Esophagus squamous epithelium (tissue), 5 donors: ENCODE measurements at places on chromosomes 1 and 21.

GRCh38 chr1:64318428-64318827 lies 115.0 kb downstream of the UBE2U start:
- no peak for DNase-seq

DNA sequence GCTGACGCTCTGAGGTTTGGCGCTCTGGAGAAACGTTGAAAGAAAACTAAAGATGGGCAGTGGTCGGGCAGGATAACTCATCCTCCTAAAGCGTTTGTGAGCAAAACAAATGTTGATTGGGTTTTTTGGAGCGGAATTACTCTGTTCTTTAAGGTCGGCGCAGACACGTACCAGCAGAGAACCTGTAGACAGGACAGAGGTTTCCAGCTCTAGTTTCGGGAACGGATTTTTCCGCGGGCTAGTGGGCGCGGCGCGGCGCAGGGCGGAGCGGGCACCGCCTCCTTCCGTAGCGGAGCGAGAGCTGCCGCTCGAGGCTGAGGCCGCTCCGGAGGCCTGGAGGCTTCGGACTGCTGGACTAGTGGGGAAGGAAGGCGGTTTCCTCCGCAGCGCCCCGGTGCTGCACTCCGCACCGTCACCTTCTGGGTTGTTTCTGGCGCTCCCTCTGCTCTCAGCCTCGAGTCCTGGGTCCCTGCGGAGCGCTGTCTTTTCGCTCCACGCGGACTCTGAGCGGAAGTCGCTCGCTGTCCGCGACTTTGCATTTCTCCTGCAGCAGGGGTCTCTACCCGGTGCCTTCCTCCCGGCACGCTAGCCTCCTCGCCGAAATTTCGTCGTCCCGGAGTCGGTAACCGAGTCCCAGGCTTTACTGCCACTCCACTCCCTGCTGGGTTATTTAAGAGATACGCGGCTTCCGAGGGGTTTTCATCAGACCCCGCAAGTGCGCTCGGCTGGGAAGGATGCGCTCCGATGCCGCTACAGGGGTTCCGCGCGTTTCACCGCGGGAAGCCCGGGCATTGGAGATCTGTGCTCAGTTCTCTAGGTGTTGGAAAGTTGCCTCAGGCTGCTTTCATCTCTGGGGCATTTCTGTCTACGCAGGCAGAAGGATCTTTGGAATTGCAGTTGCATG lies 7.0 kb downstream of the FOXD2 start:
- no peak for DNase-seq

- DNase-seq = no peak
Observed at GRCh38 chr1:216686860-216687766, 36.1 kb downstream of the ESRRG start.

- DNase-seq = no peak
Observed at GRCh38 chr21:37787456-37787855, 128.8 kb downstream of the KCNJ6 start.

DNA sequence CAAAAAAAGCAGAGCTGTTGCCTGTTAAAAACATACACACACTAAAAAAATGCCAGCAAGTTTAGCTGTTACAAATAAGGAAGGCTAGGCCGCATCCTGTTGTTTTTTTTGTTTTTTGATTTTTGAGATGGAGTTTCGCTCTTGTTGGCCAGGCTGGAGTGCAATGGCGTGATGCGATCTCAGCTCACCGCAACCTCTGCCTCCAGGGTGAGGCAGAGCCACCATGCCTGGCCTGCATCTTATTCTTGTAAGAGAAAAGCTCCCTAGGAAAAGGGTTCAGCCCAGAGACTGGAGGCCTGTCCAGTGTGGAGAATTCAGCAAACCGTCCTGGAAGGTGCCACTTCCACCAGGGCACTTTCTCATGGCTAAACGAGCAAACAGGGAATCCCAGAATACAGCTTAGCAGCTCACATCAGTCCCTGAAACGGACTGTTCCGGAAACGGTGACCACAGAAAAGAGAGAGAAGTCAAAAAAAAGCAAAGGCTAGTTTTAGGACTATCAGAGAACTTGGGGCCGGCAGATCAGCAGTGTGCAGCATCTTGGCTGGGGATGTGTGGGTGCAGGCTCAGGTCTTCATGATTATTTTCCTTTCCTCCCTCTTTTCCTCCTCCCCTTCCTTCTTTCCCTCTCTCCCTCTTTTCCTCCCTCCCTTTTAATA lies 283.6 kb downstream of the AJAP1 start:
- DNase-seq = no peak

GRCh38 chr1:30645807-30646206 lies 77.6 kb downstream of the MATN1 start:
- DNase-seq = no peak

- DNase-seq = no peak
Observed at GRCh38 chr1:151585622-151586021, 26.2 kb upstream of the SNX27 start.
